GM04504 (cell line): ENCODE measurements at places on chromosomes 7 and 10.

DNA sequence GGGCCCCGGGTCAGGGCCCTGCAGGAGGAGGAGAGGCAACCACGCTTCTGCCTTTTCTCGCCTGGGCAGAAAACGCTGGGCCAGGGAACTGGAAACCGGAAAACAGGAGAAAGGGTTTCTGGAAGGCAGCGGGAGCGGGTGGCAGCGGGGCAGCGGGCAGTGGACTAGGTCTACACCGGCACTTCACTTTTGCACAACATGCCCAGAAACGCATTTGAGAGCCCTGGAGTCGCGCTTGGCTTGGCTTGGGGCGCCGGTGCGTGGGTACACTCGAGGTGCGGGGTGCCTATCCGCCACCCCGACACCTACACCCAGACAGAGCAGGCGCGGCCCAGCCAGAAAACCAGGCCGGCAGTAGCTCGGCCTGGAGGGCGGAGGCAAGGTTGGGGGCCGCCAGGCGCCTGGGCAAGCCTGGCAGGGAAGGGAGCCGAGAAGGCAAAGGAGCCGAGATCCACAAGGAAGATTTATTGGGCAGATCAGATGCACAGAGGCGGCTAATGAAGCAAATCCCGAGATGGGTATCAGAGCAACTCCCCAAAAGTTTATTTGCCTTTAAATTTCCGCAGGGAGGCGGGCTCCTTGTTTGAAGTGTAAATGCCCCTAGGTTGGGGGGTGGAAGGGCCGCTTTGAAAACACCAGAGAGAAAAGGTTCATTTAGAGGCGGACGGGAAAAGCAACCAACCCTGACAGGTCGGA is 3.2 kb upstream of the PAX2 start:
- DNase-seq, result no peak

DNA sequence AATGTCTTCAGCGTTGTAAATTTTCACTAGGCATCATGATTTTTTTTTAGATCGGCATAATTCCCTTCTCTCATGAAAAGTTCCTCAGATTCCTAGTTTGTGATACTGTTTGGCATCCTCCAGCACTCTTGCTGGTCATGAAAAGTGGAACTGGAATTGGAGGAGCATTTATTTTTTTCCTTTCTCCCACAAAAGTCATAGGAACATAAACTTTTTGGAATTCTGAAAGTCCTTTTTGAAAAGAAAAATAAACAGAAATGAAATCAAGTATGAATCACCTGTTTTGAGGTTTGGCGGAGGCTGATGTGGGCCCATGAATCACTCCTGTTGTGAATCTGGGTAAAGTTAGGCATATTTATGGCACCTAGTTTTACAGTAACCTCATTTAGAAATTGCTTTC is 17.7 kb downstream of the CACNB2 start:
- DNase-seq, result peak; percentile 34

DNA sequence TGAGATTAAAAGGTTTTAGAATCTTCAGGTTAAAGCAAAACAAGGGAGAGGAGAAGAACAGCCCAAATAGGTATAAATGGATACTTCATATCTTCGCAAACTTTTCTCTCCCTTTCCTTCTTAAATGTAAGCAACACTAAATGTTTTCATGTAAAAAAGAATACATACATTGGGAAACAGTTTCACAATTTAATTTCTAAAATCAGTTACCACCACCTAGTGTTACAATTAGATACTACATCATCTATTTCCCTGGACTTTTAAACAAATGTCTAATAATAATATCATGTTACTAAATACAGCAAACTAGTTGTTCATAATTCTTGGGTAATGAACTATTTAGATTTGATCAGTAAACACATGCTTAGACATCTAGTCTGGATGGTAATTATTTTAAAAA is 35.8 kb downstream of the MINDY3 start:
- DNase-seq, result no peak

GRCh38 chr7:41002741-41003610 is 699.9 kb downstream of the INHBA start:
- DNase-seq, result no peak

DNA sequence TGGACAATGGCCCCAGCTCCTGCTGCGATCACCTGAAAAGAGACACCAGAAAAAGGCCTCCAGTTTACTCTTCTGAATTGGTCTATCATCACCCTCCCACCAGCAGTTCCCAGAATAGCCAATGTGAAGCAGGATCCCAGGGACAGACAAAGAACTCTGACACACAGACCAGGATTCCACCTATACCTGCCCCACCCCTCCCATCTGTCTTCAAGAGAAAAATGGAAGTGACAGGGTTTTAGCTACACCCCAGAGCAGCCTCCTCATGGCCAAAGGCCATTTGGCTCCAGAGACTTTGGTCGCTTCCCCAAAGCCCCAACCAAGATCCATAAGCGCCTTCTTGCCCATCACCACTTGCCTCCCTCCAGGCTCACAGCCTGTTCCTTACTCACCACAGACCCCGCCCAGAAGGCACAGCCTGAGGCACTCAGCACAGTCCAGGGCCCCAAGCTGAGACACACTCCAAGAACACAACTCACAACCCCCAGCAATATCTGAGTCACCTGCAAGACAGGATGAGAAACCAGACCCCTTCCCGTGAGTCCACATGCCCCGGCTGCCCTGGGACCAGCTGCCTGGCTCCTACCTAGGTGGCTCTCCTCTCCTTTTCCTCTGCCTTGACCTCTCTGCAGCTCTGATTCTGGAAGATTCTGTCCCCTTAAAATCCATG is 6.5 kb downstream of the TMEM176B start:
- no peak for DNase-seq

DNA sequence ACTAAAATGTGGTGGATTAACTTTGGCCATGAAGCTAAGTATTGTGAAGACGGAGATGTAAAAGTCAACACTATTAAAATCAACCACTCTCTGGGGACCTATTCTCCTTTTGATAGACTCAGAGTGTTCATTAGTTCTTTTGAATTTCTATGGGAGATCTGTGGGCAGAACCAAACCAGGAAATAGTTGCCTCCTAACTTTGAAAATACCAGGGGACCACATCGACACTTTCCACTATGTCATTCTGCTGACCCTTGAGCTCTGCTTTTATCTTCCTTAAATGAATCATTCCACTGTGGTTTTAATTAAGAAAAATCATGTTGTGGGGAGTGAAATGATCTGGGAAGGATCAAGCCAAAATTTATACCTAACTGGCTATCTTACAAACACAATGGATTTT is 960.5 kb downstream of the GATA3 start:
- no peak for DNase-seq

- no peak for DNase-seq
Observed at GRCh38 chr7:44183386-44183785, 5.9 kb downstream of the GCK start.

GRCh38 chr7:94042381-94042780 is 38.2 kb upstream of the BET1 start:
- no peak for DNase-seq

DNA sequence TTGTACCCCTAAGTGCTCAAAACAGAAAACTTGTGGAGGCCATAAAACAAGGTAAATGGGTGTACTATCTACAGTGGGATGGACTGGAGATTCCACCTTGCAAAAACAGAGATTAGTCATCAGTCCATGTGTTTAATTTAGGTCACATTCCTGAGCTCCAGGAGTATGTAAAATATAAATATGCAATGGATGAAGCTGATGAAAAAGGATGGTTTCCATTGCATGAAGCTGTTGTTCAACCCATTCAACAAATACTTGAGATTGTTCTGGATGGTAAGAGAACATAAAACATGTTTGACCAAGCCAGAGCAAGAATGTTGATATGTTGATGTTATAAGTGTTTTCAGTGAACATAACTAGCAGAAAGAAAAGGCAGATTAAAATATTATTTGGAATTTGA is 14.6 kb downstream of the ASB15 start:
- no peak for DNase-seq

GRCh38 chr10:96125142-96125515 is 5.0 kb upstream of the ZNF518A start:
- DNase-seq, result no peak

DNA sequence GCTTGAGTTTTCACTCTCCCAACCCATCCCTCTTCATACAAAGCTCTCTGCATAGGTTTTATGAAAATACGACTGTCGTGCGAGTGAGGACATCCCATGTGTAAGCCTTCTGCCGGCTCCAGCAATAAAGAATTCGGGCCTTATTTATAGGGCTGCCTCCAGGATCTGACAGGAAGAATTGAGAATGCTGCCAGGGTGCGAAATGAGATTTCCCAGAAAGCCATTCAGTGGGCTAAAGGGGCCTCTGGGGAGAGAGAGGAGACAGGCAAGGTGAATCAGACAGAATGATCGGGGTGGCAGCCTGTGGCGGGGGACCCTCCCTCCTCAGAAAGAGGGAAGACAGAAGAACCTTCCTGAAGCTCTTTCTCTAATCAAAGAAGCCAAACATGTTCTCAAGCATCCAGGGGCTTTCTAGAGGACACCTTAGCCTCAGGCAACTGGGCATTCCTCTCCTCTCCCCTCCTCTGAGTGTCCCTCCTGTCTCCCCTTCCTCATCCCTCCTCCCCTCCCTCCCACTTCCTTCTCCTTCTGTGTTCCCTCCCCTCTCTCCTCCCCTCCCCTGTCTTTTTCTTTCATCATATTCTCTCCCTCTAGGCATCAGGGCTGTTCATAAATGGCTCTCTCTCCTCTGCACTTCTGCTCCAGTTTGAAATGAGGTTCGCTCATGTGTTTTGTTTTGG is 410.9 kb downstream of the TYW1 start:
- DNase-seq, result no peak

DNA sequence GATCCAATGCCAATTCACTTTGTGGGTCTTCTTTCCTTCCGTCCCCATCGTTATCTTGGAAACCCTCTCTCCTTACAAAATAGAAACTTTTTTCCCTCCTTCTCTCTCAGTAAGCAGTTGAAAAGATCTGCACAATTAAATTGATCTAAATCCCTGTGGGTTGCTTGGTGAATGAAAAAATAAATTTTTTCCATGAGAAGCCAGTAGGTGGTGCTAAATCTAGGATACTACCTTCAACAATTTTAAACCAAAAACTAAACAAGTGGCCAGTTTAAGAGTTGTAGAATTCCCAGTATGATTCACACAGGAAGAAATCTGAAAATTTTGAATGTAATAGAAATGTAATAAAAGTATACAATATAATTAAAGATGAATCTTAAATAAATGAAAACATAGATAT is 990.3 kb upstream of the ZNF722 start:
- no peak for DNase-seq

DNA sequence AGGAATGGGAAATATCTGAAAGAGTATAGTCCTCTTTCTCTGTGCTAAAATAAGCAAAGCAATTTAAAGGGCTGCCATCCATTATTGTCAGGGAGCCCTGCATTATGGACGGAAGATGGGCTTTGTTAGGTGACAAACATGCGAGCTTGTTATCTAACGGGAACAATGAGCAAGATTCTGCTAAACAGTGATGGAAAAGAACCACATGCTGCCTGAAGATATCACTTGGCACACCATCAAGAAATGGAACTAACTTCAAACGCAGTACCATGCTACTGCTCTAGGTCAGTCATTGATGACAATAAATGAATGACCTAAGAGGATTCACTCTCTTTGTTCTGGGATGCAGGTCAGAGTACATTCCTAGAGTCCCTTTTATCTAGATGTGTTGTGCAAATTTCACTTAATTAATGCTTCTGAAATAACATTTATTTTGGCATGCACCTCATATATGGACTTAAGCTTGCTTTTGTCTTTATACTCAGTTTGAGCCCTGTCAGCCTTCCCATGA is 175.7 kb upstream of the PTN start:
- no peak for DNase-seq

GRCh38 chr10:59894114-59894513 is 12.2 kb downstream of the CCDC6 start:
- peak; percentile 59 for DNase-seq

GRCh38 chr10:104731192-104731591 is 90.1 kb downstream of the SORCS3 start:
- DNase-seq, result no peak

DNA sequence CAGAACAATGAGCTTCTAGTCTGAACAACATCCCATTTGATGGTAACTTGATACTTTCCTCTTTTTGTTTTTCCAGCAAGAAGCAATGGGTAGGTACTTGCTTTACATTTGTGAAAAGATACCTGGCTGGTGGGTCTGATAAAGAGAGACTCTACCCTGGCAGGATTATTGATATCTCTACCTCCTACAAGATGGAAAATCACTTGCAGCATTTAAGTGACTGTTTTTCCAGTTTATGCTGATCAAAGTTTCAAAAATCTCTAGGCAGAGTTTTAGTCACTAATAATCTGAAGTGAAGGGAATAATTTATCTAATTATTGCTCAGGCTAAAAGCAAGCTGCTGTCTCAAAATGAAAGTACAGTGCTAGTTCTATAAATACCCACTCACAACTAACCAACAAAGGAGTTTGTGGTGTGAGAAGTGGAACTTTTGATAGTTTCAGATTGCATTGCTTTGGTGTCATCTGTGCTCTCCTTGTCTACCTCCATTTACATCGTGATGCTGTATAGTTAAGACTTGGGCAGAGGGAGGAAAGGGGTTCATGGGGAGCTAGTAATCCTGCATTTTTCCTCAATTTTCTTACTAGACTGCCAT is 86.0 kb upstream of the ANKRD1 start:
- no peak for DNase-seq

GRCh38 chr7:20797462-20798080 is 10.9 kb upstream of the SP8 start:
- no peak for DNase-seq

DNA sequence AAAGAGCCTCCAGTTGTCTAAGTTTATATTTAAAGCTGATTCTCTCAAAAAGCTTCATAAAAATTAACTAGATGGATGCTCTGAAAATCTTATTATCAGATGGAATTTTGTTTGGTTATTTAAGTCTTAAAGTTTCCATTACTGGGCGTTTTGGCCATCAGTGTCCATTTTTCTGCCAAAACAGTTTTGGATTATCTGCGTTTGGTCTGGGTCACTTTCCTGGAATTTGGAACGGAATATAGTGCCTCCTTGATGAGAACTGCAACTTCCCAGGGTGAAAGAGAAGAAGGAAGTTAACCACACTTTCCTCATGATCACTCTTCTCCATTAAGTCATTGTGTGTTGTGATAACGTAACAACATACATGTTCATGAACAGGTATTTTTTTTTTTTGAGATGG is 764.9 kb upstream of the AUTS2 start:
- DNase-seq, result no peak

- no peak for DNase-seq
Observed at GRCh38 chr7:36430881-36431280, 41.2 kb downstream of the ANLN start.

- no peak for DNase-seq
Observed at GRCh38 chr7:26784118-26784517, 80.3 kb downstream of the SKAP2 start.
